PC-3 (cell line): ENCODE measurements at places on chromosomes 7 and 10. TPM values are rescaled to one million over a fixed set of nuclear protein-coding genes. Genes with fewer than 3 reads are reported as not detected.

- no peak for DNase-seq
Measured at GRCh38 chr7:129575699-129576098, 35.8 kb upstream of the NRF1 start.

- no peak for DNase-seq
Measured at GRCh38 chr7:27925573-27926201, 185.7 kb downstream of the TAX1BP1 start.

GRCh38 chr7:33744293-33745075, 160.9 kb upstream of the BMPER start:
- peak; percentile 42 for DNase-seq

DNA sequence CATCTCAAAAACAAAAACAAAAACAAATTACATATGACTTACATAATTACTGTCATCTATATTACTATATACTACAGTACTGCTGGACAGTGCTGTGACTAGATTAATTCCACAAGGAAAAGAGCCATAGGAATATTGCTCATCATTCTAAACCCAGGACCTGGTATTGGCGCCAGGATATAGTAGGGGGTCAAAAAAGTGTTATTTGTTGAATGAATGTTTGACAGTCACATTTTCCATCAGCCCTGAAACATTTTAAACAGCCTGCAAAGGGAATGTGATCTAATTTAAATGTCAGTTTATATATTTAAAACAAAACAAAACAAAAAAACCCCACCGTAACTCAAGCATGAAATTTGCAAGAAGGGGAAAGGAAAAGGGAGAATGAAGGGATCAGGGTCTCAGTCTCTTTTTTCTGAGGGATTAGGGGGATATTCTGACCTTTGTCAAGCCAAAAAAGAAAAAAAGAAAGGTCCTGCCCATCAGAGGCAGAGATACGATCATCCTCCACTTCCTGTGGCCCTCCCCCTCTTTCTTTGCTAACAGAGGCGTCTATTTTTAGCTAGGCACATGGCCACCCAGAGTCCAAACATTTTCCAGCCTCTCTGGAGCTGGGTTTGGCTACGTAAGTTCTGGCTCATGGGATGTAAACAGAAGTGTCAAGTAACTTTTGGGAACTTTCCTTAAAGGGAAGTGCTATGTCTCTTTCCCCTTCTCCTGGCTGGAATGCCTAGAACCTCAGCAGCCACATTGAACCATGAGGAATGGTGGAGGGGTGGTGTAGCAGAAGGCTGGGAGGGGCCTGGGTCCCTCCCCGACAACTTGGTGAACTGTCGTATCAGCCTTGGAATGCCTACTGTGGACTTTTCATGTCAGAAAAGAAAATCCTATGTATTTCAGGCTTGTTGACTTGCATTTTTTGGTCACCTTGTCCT, 44.6 kb upstream of the DLG5 start:
- DNase-seq: peak; percentile 99

DNA sequence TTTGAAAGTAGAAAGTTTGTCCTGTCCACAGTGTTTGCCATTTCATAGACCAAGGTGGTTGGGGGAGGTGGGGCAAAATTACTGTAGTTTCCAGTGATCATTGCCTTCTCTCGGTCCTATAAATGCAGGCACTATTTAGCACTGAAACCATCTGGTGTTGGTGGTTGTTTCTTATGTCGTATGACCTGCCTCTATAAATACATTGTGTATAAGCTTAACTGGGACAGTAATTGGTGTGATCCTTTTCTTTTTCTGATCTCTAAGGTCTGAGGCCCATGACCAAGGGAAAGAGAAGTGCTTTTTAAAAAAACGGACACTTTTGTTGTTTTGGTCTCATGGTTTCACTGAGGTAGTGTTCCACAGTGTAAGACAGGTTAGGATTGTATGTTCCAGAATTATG, 63.1 kb downstream of the AUTS2 start:
- no peak for DNase-seq

OGDHL gene
- 2.0 and 2.6 TPM in 2 replicates for total RNA-seq

PDLIM1 gene
- total RNA-seq: 28.2 and 48.7 TPM in 2 replicates
